ENCODE measurements at places on chromosomes 6 and 20.

DNA sequence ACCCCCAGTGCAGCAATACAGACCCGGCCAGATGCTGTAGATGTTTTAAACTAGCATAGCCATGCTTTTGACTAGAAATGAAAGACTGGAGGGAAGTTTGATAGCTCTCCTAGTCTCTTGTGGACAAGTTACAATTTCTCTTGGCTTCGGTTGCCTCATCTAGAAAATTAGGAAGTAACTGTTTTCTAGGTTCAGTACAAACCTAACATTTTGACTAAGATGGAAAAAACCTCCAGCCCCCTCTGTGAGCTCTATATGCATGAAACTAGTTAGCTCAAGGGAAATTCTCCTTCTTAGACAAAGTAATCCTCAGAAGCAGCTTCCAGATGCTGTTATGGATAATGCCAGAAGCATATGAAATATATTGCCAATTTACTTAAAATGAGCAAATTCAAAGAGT, 86.6 kb downstream of the RNF144B start:
- H3K4me1 ChIP-seq, result peaks cover 19% of the 10 kb centered on the region
- H3K4me3 ChIP-seq, result no peak overlapping the region
- no peak overlapping the region for H3K27ac ChIP-seq
- H3K36me3 ChIP-seq, result no peaks in the 10 kb centered on the region

DNA sequence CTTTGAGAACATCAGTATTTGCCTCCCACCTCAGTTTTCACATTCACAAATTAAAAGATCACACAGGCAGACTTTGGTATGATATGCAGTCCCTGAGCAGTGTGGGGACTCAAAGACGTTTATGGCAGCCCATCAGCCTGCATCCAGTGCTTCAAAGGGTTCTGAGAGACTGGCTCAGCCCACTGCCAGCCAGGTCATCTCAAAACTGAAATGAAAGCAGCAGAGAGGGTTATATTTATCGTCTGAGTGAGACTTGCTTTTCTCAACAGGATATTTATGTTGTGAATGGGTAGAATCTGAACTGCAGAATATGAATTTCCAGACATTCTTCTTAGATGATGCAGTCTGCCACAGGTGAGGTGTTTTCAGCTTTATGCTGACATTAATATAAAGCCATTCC, 159.8 kb downstream of the NRN1 start:
- H3K4me1 ChIP-seq, result no peaks in the 10 kb centered on the region
- DNase-seq, result no peak
- H3K27me3 ChIP-seq, result peaks cover 12% of the 10 kb centered on the region
- H3K27ac ChIP-seq, result no peak overlapping the region
- no peak overlapping the region for H3K4me3 ChIP-seq

DNA sequence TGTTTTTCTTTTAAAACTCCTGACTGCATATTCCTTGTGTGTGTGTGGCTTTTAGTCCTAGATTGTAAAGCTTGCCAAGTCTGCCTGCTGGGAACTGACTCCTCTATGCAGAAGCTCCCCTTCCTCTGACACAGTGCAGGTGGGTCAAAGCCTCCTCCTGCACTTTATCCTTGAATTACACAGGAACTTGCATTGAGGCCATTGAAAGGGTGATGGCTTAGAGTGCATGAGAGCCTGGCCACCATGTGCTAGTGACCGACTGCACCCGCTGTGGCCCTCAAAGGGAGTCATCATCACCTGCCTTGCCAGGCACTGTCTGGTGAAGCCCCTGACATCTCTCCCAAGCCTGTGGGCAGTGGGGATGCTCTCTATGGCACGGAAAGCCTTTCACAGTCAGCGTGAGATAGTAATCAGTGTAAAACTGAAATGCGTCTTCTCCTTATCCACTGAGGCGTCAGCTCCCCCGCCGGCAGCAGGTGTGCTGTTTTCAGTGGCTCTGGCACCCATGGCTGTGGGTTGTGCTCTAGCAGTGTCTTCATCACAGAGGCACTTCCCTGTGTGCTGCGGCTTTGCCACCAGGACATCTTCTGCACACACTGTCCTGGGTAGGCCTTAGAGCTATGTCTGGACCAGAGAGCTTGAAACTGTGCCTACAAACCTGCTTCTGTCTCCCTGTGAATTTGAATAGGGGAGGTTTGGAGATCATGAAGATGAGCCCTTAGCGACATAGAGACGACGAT, 87.9 kb downstream of the THBS2 start:
- no peaks in the 10 kb centered on the region for H3K4me1 ChIP-seq
- DNase-seq, result no peak
- no peak overlapping the region for H3K4me3 ChIP-seq
- H3K27me3 ChIP-seq, result no peaks in the 10 kb centered on the region
- no peaks in the 10 kb centered on the region for H3K36me3 ChIP-seq

DNA sequence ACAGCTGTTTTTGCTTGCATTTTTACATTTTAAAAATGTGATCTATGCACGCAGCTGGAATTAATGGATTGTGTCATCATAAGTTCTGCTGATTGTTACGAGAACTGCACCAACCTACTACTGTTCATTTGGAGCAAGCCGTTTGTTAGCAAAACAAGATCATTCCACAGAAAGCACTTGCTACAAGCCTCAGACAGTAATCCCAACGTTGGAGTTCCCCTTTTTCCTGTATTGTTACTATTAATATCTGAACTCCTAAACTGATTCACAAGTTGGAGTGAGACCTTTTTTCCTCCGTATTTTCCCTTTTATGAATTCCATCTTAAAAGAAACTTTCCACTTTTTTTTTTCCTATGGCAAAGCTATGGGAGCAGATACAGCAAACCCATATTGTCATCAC, 3.5 kb downstream of the TENT5A start:
- H3K27ac ChIP-seq, result peak overlapping the region; percentile 98
- H3K27me3 ChIP-seq, result no peaks in the 10 kb centered on the region
- no peaks in the 10 kb centered on the region for H3K36me3 ChIP-seq
- DNase-seq, result no peak

GRCh38 chr20:60024801-60025200, 66.6 kb downstream of the CDH26 start:
- no peak overlapping the region for H3K27ac ChIP-seq
- H3K4me1 ChIP-seq, result no peaks in the 10 kb centered on the region
- DNase-seq, result no peak
- no peak overlapping the region for H3K4me3 ChIP-seq

- H3K27ac ChIP-seq, result no peak overlapping the region
- H3K4me1 ChIP-seq, result no peaks in the 10 kb centered on the region
- DNase-seq, result no peak
- H3K4me3 ChIP-seq, result no peak overlapping the region
- H3K36me3 ChIP-seq, result no peaks in the 10 kb centered on the region
- H3K27me3 ChIP-seq, result no peaks in the 10 kb centered on the region
Measured at GRCh38 chr20:62344782-62345181, 22.3 kb downstream of the LAMA5 start.

- H3K36me3 ChIP-seq, result no peaks in the 10 kb centered on the region
- no peak for DNase-seq
- no peaks in the 10 kb centered on the region for H3K4me1 ChIP-seq
- H3K27ac ChIP-seq, result no peak overlapping the region
Measured at GRCh38 chr6:36809941-36810803, 29.1 kb downstream of the CPNE5 start.

GRCh38 chr6:31128093-31128676, 7.9 kb upstream of the CDSN start:
- peak; percentile 74 for DNase-seq
- H3K27me3 ChIP-seq, result no peaks in the 10 kb centered on the region
- no peaks in the 10 kb centered on the region for H3K36me3 ChIP-seq

DNA sequence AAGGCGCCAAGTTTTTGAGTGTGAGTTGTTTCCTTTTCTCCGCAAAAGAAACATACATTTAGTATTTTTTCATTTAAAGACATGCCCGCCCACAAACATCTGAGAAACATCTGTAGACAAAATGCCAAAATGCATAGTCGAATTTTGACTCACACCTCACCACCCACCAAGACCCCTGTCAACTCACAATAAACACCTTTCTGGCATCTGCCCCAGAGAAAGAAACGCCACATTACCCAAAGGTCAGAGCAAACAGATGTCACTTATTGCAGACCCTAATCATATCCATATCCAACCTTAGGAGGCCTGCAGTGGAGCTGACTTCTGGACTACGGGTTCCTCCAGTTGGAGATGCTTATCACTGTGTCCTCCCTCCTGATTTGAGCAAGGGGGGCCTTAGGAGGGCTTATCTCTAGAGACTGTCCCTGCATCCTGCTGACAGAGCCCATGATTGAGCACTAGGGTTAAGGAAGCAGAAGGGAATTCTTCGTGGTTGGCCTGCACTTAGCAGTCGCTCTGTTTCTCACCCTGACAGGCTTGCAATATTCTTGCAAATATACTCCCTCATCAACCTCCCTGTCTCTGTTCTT, 90.5 kb upstream of the TBX18 start:
- H3K36me3 ChIP-seq, result no peaks in the 10 kb centered on the region
- no peaks in the 10 kb centered on the region for H3K27me3 ChIP-seq
- no peak overlapping the region for H3K27ac ChIP-seq
- H3K4me3 ChIP-seq, result no peak overlapping the region
- DNase-seq, result no peak

DNA sequence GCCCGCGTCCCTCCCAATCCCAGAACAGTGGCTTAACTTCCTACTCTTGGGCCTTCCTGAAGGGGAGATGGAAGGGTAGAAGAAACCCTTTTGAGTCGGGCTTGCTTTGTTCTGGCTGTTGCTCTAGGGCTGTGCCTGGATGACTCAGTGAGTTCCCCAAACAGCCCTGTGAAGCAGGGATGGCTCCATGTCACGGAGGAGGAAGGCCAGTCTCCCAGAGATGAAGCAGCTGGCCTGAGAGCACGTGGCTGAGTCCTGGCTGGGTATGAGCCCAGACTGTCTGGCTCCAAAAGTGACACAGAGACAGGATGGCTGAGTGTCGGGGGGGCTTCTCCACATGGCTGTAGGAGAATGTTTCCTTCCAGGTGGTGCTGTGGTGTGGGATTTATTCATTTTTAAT, 4.6 kb downstream of the SYTL3 start:
- H3K4me3 ChIP-seq, result no peak overlapping the region
- no peaks in the 10 kb centered on the region for H3K4me1 ChIP-seq
- H3K36me3 ChIP-seq, result no peaks in the 10 kb centered on the region
- H3K27me3 ChIP-seq, result no peaks in the 10 kb centered on the region
- no peak for DNase-seq

DNA sequence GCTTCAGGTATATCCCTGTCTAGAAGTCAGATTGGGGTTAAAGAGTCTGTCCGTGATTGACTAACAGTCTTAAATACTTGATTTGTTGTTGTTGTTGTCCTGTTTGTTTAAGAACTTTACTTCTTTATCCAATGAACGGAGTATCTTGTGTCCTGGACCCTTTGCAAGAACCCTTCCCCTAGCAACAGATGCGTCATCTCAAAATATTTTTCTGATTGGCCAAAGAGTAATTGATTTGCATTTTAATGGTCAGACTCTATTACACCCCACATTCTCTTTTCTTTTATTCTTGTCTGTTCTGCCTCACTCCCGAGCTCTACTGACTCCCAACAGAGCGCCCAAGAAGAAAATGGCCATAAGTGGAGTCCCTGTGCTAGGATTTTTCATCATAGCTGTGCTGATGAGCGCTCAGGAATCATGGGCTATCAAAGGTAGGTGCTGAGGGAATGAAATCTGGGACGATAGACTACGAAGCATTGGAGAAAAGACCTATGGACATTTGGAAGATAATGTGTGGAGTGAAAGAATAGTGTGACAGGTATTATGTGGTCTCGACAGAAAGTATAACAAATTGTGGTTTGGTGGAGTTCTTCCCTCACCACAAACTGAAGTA, at the start of gene HLA-DRA:
HLA-DRA (plus strand) TSS at position 286 of the 613 bp plus-strand sequence; CDS start at position 350, 64 bp downstream.
- peaks cover 6% of the 10 kb centered on the region for H3K36me3 ChIP-seq
- peak within 1 kb of the TSS; percentile 15 for H3K4me3 ChIP-seq
- DNase-seq, result peak; percentile 64
- no peaks in the 10 kb centered on the region for H3K27me3 ChIP-seq

DNA sequence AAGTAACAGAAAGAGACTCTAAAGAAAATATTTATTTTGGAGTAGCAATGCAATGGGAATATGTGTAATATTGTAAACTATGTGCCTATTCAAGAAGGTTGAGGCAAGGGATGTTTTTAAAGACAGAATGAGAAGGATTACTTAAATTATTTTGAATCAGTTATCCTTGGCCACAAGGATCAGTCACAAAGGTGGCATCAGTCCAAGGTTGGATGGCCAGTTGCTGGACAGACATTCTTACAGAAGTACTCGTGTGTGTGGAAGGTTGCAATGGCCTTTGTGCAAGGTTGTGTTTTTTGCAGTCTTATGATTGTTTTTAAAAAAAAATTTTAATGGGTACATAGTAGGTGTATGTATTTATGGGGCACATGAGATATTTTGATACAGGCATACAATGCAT, 2.0 kb downstream of the QRSL1 start:
- DNase-seq, result no peak
- H3K27me3 ChIP-seq, result no peaks in the 10 kb centered on the region
- no peak overlapping the region for H3K27ac ChIP-seq

- H3K4me3 ChIP-seq, result no peak overlapping the region
- H3K27ac ChIP-seq, result no peak overlapping the region
- H3K4me1 ChIP-seq, result no peaks in the 10 kb centered on the region
- no peak for DNase-seq
- H3K27me3 ChIP-seq, result no peaks in the 10 kb centered on the region
Measured at GRCh38 chr6:137729866-137730629, 137.0 kb upstream of the TNFAIP3 start.

DNA sequence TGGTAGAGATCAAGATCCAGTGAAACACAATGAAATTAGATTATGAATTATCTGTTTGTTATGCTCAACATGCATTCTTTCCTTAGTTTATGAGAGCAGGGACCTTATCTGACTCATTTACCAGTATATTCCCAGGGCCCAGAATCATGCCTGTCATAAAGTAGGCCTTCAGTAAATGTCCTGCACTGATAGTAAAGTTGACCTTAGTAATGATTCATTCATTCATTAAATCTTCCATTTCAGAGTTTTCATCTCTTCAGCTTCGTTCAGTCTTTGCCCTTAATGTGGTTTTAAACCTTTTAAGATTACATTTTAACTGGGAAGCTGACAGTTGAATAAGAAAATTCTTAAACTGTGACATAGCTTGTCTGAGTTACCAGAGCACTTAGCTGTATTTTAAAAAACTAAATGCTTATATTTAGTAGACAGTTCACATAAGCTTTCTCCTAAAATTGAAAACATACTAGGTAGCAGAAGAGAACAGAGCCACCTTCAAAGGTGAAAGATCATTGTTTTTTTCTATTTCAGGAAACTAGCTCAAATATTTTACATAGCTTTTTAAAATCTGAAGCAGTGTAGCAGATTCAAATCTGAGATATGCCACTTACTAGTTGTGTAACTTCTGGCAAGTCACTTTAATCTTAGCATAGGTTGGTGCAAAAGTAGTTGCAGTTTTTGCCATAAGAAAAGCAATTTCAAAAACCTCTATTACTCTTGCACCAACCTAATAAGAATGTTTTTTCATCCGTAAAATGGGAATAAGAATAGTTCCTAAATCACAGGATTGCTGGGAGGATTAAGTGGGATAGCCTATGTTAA, 41.4 kb downstream of the MCM8 start:
- no peaks in the 10 kb centered on the region for H3K4me1 ChIP-seq
- no peaks in the 10 kb centered on the region for H3K36me3 ChIP-seq
- no peak for DNase-seq
- H3K4me3 ChIP-seq, result no peak overlapping the region
